ENCODE measurements at places on chromosomes 3 and 15.

DNA sequence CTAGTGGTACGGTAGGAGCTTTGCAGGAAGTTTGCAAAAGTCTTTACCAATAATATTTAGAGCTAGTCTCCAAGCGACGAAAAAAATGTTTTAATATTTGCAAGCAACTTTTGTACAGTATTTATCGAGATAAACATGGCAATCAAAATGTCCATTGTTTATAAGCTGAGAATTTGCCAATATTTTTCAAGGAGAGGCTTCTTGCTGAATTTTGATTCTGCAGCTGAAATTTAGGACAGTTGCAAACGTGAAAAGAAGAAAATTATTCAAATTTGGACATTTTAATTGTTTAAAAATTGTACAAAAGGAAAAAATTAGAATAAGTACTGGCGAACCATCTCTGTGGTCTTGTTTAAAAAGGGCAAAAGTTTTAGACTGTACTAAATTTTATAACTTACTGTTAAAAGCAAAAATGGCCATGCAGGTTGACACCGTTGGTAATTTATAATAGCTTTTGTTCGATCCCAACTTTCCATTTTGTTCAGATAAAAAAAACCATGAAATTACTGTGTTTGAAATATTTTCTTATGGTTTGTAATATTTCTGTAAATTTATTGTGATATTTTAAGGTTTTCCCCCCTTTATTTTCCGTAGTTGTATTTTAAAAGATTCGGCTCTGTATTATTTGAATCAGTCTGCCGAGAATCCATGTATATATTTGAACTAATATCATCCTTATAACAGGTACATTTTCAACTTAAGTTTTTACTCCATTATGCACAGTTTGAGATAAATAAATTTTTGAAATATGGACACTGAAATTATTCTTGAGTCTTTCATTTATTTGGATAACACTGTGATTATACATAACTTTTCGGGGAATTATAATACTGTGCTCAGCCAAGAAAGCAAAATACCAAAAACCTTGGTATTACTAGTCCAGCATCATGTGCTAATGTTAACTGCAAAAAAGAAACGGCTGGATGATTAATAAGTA is 2.2 kb downstream of the SOX2 start:
- no peak for DNase-seq

- DNase-seq: no peak
These were observed 1069.8 kb downstream of the IGSF11 start for GRCh38 chr3:117964814-117965213.

GRCh38 chr3:132445817-132446216 is 28.5 kb downstream of the DNAJC13 start:
- DNase-seq: no peak

DNA sequence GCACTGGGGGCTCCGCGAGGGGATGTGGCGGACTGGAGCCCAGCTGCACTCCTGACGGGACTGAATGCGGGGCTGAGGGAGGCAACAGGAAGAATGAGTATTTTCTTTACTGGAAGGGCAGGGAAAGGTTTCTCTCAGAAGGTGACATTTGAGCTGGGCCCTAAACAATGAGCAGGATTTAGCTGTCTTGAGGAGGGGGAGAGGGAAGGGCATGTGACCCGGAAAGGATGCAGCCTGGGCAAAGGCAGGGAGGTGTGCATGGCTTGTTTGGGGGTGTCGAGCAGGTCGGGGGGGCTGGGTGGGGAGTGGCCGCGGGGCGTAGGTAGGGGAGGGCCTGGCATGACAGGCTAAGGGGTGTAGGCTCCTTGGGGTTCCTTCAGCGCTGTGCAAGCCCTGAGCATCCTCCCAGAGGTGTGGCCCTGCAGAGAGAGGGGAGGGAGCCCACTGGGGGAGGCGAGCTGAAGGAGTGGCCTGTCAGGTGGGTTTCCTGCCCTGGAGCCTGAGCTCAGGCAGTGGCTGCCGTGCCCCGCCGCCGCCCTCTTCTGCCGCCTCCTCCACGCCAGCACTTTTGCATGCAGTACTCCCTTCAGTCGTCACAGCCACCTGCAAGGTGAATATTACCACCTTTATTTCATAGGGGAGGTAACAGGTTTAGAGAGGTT is 17.2 kb upstream of the ANKDD1A start:
- DNase-seq: no peak

GRCh38 chr3:99549957-99550603 is 88.3 kb upstream of the COL8A1 start:
- DNase-seq: no peak

- DNase-seq: no peak
These were observed 34.6 kb downstream of the ZNF589 start for GRCh38 chr3:48275287-48276027.

- DNase-seq: peak; percentile 55
These were observed 16.4 kb downstream of the TBC1D21 start for GRCh38 chr15:73889762-73890124.

GRCh38 chr3:31733234-31733667 is 200.5 kb downstream of the STT3B start:
- DNase-seq: no peak

GRCh38 chr15:43516801-43517353 is 531 bp upstream of the MAP1A start:
- DNase-seq: no peak

DNA sequence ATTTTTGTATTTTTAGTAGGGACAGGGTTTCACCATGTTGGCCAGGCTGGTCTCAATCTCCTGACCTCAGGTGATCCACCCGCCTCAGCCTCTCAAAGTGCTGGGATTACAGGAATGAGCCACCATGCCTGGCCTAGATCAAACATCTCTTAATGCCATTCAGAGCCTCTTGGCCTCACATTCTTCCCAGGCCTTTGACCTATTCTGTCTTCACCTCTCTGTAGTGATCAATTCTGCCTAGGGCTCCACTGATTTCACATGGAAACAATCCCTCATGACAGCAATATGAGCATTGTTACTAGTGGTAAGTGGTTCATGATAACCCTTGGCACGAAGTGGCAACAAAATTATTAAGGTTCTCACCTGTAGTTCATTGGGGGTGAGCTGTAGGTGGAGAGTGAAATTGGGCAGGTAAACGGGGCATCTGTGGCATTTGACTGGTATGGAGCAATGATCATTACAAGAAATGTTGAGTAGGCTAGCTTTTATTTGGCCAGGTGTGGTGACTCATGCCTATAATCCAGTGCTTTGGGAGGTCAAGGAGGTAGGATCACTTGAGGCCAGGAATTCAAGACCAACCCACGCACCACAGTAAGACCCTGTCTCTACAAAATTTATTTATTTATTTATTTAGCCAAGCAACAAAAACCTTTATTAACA is 4.8 kb upstream of the ARPIN start:
- no peak for DNase-seq

DNA sequence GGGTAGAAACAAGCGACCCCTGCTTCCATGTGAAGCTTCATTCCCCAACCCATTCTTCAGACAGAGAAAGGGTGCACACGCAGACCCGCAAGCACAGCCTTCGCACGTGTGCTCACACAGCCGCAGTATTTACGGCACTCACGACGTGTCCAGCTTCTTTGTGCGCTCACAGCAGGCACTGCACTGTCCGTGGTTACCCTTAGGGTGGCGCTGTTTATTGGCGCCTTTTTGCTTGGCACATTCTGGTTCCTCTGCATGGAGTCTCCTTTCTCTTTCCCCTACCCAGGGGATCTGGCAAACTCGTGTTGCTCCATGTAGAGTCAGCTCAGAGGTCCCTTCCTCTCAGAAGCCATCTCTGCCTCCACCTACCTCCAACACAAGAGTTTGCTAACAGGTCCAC is 115.1 kb downstream of the SLCO3A1 start:
- DNase-seq: no peak

- no peak for DNase-seq
These were observed 33.1 kb downstream of the RAB11A start for GRCh38 chr15:65902373-65902772.

DNA sequence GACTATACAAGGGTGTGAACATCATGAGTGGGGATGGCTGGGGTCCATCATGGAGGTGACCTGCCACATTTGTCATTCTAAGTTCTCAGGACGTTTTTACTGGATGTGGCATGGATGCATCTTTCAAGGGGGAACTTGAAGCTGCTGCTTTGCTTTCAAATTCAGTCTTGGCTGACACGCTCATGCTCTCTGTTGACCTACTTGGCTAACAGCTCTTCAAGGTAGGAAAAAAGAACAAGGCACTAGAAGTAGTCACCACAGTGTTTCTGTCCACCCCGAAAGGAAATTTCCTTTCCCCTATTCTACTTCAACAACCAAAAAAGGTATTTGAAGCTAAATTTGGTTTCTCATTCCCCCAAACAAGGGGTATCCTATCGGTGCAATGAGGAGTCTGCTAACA is 15.0 kb downstream of the STIMATE start:
- no peak for DNase-seq

GRCh38 chr3:197302696-197303341 is 4.4 kb upstream of the DLG1 start:
- DNase-seq: no peak

DNA sequence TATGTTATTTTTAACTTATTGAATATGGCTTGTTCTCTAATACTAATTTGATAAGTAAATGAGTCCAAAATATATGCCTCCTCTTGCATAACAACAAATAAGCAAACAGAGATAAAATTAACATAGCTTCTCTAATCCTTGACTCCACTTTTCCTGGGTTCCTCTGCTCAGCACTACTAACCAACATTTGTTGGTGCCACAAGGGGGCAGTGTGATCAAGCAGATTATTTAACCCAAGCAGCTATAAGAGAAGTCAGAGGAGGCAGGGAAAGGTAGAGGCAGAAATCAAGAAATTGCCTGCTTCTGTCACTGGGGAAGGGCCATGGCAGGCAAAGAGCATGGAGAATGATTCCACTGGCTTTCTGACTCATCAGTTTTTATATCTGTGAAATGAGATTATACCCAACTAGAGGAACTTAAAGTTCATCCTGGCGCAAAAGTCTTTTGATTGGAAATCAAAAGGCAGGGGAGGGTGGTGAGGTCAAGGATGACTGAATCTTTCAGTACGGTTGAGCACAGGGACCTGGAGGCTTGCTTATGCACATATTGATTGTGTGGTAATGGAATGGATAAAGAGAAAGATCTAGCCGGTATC is 152.2 kb downstream of the IGSF11 start:
- DNase-seq: no peak

GRCh38 chr3:44902628-44903027 is 28.2 kb downstream of the TGM4 start:
- no peak for DNase-seq

DNA sequence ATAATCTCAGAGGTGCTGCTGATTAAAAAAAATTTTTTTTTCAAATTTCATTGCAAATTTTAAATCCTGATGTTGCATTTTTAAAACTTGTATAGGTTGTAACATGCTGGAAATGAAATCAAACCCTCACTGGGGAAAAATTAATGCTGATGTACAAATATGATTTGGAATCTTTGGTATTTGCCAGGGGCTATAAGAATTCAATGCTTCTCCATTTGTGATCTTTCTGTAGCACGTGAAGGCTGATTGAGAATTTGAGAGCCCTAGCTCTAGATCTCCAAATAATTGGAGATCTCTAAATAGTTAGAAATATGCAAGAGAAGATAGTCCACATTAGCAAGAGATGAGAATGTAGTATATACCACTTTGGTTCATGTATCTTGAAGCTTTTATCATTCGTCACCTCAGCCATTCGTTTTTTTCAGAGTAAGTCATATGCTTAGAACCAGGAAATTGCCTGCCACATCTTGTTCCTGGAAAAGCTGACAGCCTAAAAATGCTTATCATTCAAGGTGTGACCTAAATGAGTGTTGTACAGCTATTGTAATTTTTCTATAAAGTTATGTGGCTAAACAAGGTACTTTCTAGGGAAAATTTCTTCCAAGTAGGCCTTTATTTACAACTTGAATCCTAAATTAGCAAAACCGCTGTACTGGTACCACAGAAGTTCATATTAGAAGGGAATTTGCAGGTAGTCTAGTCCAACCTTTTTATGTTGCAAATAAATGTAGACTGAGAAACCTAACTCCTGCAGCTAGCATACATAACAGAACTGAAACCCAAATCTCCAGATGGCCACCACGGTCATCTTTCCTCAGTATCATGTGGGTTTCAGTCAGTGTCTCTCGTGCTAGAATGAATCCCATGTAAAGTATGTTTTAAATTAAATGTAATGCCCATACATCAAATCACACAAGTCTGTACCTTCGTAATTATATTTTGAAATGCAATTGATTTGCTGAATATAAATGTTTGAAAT is 48.5 kb downstream of the FNDC3B start:
- DNase-seq: no peak

- DNase-seq: peak; percentile 97
These were observed at the start of gene PRKAR2A for GRCh38 chr3:48847504-48848423. TSS of gene PRKAR2A (minus strand) at chr3:48847874. CDS start at chr3:48847596, 278 bp downstream.

- no peak for DNase-seq
These were observed 398.7 kb upstream of the PDZRN3 start for GRCh38 chr3:74023395-74023794.

- no peak for DNase-seq
These were observed at the start of gene GPR87 for GRCh38 chr3:151316267-151316991. TSS of gene GPR87 (minus strand) at chr3:151316820. CDS start at chr3:151300100, 16,720 bp downstream.

- peak; percentile 93 for DNase-seq
These were observed 300.0 kb upstream of the TPM1 start for GRCh38 chr15:62742409-62743171.

GRCh38 chr3:155394240-155394639 is 100.8 kb upstream of the STRIT1 start:
- no peak for DNase-seq

DNA sequence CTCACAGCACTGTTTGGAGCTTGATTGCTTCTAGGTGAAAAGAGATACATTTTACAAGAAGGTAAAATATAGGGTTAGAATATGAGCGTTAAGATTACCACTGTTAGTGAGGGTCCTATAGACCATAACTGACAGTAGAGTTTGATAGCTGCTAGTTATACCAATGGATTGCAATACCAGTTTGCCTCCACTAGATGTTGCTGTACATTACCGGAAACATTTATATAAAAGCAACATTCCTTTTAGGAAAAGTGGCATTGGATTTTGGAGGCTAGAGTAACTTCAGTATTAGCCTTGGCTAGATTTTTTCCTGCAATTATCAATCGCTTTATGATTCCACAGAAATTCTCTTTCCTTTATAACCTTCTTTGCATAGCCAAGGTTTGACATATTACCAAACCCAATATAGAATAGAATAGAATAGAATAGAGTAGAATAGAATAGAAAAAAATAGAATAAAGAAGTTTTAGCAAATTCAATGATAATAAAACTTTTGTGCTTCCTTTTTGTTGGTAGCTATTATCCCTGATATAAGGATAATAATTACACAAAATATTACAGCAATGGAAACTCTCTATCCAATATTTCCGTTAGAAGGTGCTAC is 1093.6 kb upstream of the ALCAM start:
- DNase-seq: no peak

DNA sequence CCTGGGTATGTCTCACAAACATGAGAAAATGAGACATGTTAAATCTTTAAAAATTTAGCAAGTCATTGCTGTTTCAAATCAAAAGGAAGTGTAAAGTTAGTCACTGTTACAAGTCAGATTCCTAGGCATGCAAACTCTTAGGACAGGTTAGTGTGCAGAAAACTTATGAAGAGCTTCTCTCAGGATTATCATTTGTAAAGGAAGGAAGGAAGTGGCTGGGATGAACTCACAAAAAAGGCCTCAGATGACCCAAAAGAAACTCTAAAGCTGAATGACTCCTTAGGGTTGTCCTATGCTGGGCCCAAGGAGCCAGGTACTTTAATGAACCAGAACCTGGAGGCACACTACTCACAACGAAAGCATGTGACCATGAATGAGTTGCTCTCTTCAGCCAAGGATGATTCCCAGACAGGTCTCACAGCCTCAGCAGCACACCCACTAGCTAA is 25.0 kb downstream of the MSL2 start:
- no peak for DNase-seq

GRCh38 chr3:47475029-47475569 is 642 bp downstream of the SCAP start:
- DNase-seq: no peak

- no peak for DNase-seq
These were observed 369.1 kb downstream of the RBMS3 start for GRCh38 chr3:29649815-29650547.

GRCh38 chr15:47820747-47821319 is 103.5 kb downstream of the SEMA6D start:
- DNase-seq: no peak
